Activated CD4-positive, alpha-beta T cell treated with anti-CD3 and anti-CD28 coated beads for 48 hours (primary cell): ENCODE measurements at places on chromosomes 7 and 10.

GRCh38 chr10:38605153-38605661 lies 511.1 kb downstream of the ZNF37A start:
- no peak for DNase-seq

- peak; percentile 14 for DNase-seq
These were observed 151.5 kb downstream of the ANK3 start for GRCh38 chr10:60237977-60238758.

DNA sequence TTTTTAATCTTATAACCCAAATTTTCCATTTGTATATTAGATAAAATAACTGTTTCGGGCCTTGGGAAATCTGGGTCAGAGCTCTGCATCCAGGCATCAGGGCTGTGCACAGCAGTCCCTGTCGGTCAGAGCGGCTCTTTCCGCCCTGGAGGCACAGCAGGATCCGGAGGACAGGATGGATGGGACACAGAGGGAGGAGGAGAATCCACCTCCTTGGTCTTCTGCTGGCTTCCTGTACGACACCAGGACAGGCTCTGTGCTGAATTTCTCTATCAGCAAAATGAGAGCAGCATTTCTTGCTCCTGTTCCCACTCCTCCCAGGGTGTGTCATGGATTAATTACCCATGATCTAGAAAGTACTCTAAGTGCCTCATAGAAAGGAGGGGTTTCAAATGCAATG lies 254.9 kb downstream of the SKAP2 start:
- DNase-seq: no peak

DNA sequence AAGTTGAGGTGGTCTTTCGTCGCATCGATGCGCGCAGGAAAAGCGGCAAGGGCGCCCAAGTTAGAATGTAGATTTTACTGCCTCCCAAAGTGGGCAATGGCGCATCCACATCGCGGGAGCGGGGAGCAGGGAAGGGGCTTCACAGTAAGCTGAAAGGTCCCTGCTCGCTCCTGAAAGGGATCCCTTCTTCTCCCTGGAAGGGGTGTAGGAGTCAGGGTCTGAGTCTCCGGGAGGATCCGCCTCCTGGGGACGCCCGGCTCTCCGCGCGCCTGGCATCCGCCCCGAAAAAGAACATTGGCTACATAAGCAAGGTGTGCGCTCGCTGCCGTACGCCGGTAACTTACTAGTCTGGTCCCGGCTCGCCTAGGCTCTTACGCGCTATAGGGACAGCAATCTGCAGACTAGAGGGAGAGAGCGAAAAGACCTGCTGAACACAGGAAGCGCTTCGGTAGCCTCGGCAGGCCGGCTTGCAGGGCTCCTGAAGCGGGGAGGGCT lies 804 bp downstream of the UNC5B start:
- peak; percentile 60 for DNase-seq

- DNase-seq: no peak
These were observed 20.3 kb upstream of the CPXM2 start for GRCh38 chr10:123911866-123912265.

DNA sequence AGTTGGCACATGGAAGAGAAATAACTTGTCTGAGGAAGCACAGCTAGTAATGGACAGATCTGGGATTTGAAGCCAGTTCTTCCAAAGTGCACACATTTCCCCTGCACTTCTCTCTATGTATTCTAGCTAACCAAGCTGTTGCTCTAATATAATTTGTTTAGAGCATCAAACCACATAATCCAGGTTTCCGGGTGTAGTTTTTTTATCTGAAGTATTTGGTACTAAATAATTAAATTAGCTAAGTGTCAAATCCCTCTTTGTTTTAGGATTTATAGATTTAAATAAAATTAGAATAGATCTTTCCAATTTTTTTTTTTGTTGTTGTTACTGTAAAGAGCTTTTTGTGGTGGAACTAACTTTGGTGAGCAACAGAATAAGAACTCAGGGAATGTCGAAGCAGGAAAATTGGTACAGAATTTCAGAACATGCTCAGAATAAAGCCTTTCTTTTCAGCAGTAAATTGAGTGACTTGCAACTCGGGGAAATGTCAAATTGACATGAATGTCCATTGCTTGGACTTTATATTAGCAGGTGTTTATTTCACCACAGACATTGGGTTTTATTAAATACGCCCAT lies 33.7 kb downstream of the CAMK1D start:
- no peak for DNase-seq

- DNase-seq: no peak
These were observed 11.9 kb upstream of the HABP2 start for GRCh38 chr10:113540845-113541548.
